B cell (primary cell): ENCODE measurements at places on chromosomes 1 and 21.

DNA sequence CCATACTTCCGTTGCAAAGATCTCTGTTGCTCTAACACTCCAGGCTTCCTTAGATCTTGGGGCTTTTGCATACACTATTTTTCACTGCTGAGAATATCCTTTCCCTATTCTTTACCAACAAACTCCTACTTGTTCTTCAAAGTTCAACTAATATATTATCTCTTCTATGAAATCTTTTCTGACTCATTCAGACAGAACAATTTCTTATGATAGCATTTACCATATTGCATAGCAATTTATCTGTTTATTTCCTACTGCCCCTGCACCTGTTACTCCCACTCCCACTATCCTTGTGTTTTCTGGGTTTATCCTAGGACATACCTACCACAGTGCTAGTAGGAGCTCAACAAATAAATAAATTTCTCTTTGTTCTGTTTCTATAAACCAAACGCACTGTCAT is 11.0 kb downstream of the GADD45A start:
- no peak for DNase-seq

GRCh38 chr1:245045087-245045881 is 109.5 kb upstream of the KIF26B start:
- no peak for DNase-seq

DNA sequence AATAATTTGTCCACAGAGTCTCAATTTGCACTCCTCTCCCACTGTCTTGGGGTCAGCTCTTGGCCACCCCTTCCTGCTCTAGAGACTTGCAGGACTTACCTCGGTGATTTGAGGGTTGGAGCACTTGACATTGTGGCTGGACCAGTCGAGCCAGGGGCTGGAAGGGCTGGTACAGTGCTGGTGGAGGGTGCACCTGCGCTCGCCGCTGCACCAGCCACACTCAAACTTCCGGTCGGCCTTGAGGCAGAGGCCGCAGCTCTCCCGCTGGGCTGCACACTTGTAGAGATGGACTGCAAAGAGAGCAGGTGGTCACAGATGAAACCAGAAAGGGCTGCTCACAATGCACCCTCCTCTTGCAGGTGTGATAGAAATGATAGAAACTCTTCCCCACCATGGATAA is 165.0 kb downstream of the PLXNA2 start:
- DNase-seq = no peak

DNA sequence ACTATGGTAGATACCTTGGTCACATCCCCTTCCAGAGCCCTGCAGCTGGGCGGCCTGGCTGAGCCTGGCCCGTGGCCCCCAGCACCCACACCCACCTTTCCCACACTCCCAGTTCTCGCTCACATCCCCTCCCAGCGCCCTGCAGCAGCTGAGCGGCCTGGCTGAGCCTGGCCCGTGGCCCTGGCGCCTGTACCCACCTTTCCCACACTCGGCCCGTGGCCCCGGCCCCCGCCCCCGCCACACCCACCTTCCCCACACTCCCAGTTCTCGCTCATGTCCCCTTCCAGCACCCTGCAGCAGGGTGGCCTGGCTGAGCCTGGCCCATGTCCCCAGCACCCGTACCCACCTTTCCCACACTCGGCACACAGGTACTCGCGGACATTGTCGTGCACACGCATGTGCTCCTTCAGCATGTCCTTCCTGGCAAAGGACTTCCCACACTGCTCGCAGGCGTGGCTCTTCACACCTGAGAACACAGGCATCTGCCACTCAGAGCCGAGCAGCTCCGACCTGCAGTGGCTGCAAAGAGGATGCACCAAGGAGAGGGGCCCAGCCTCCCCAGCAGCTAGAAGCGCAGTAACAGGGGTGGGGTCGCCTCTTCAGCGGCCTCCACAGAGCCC is 52.5 kb upstream of the RIPK4 start:
- no peak for DNase-seq

GRCh38 chr1:225778337-225778669 is 677 bp downstream of the SRP9 start:
- no peak for DNase-seq

DNA sequence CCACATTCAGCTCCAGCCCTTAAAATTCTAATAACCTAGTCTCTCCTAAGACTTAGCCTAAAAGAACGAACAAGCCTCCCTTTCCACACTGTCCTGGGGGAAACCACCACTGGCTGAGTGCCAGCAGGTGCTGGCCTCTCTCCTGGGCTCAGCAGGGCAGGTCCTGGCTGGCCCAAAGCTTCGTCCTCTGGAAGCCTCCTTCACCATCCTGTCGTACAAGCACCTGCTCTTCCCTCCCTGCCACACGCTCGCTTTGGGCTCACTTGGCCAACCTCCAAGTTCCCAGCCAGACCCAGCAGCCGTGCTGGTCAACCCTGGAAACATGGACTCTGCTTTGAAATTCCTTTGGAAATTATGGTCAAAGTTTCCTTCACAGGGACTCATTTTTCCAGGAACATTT is 58.2 kb upstream of the SLC25A33 start:
- no peak for DNase-seq

DNA sequence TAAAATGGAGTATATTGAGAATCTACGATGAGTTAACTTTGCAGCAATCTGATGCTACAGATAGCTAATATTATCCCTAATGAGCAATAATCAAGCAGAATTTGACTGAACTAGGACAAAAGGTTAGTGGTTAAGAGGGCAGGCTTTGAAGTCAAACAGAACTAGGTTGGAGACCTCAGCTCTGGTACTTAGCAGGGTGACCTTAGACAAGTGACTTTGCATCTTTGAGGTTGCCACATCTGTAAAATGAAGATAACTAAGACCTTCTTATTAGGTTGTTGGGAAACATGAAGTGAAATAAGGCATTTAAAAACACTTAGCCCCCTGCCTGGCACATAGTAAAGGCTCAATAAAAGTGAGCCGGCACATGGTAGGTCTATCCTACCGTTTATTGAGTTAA is 4.3 kb upstream of the FUCA1 start:
- DNase-seq = no peak

DNA sequence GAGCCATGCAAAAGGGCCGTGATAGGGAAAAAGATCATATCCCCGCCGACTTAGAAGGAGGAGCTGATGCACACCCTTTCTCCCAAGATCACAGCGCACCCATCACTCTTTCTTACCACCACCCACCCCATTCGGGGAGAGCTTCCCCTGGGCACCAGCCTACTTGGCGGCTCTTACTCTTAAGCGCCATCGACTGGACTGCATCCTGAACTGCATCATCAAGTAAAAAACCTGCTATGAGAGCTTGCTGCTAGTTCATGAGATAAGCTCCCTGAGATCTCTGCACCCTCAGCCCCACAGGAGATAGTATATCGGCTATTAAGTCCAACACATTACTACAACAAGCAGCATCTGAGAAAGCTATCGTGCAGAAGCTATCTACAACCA is 125.1 kb downstream of the BARHL2 start:
- no peak for DNase-seq

DNA sequence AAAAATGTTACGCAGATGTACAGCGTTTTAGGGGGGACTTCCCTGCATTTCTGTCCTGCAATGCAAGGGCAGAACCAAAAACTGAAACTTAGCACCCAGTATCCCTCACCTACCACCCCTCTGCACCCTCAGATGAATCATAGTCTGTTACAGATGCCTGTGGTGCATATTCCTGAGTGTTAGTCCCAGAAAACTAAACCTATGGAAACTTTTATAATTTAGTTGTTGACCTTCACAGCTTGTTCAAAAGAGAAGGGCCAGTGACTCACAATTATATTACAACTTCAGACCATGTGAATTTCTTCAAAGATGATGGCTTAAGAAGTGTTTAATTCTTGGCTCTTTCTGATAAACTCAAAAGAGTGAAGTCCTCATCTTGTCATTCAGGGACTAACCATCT is 5.8 kb downstream of the PTGER3 start:
- DNase-seq = no peak

DNA sequence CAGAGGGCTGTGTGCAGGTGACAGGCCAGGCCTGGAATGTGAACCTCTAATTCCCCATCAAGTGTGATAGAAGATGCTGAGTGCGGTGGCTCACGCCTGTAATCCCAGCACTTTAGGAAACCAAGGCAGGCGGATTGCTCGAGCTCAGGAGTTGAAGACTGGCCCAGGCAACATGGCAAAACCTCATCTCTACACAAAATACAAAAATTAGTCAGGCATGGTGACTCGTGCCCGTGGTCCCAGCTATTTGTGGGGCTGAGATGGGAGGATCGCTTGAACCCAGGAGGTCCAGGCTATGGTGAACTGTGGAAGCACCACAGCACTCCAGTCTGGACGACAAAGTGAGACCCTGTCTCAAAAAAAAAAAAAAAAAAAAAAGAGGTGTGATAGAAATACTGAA is 40.1 kb upstream of the PUM1 start:
- DNase-seq = no peak

GRCh38 chr1:84918726-84919336 is 25.8 kb upstream of the LPAR3 start:
- DNase-seq = no peak

- DNase-seq = peak; percentile 91
Observed at GRCh38 chr1:78004719-78005447, at the start of gene DNAJB4. Gene DNAJB4 (plus strand): TSS chr1:78004939. CDS start chr1:78005111, 172 bp downstream.

GRCh38 chr1:78304761-78305160 is 186.0 kb upstream of the PTGFR start:
- no peak for DNase-seq

- DNase-seq = peak; percentile 17
Observed at GRCh38 chr1:197399755-197400521, 131.9 kb downstream of the CRB1 start.

- DNase-seq = no peak
Observed at GRCh38 chr21:36186081-36186480, 29.5 kb downstream of the DOP1B start.

DNA sequence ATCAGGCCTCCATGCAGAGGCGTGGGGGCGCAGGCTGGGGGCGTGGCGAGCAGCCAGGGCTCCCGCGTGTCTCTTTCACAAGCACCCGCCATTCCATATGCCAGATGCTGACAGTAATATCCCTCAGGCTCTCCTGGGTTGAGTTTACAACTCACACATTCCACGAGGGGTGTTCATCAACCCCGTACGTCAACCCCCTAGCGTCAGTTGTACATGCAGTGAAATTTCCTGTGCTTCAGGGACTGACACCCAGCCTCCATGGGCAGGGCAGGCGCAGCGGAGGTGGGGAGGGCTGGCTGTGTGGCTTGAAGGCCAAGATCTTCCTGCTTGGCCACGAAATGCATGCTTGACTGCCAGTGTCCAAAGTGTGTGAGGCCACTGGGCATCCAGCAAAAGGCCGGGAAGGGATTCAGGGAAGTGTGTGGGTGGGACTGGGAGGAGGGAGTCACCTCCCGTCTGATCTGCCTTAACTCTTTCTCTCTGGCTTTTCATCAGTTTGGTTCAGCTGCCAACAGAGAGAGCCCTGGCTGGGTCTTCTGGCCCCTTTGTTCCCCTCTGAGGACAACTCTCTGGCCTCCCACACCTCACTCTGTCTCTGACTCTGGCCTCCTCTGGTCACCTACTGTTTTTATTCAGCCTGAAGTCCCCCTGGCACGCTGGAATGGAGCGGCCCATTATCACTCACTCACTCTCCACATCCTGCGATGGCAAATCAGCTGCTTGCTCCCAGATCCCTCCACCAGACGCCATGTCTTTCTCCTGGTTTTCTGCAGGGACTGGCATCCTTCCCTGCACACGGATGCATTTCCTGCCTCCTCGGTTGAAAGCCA is 33.8 kb downstream of the CLIC6 start:
- DNase-seq = no peak

GRCh38 chr1:44808938-44809917 is 905 bp downstream of the BTBD19 start:
- peak; percentile 75 for DNase-seq

GRCh38 chr21:41933313-41934079 is 20.3 kb downstream of the C2CD2 start:
- DNase-seq = no peak

- peak; percentile 76 for DNase-seq
Observed at GRCh38 chr21:34933609-34934335, 115.3 kb downstream of the RUNX1 start.

GRCh38 chr1:34164771-34165391 is at the start of gene CSMD2:
Gene CSMD2 (minus strand): TSS chr1:34165230. CDS start chr1:34165097, 133 bp downstream.
- DNase-seq = no peak

GRCh38 chr1:26358411-26359384 is 4.8 kb upstream of the CRYBG2 start:
- no peak for DNase-seq

DNA sequence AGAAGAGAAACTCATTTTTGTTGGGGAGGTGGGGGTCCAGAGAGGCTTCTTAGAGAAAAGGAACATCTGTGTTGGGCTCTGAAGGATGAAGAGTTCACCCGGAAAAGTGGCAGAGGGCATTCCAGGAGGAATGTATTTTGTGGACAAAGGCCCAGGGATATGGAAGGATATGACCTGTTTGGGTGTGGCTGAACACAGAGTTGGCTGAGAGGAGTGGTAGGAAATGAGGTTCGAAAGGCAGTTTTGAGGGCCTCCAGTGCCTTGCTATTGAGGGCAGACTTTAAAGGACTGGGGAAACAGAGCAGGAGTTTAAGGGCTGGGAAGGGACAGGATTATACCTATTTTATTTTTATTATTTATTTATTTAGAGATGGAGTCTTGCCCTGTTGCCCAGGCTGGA is 27.3 kb upstream of the WASF2 start:
- no peak for DNase-seq

- no peak for DNase-seq
Observed at GRCh38 chr1:170513138-170513537, 18.8 kb upstream of the GORAB start.

GRCh38 chr1:210246447-210246846 is 13.9 kb downstream of the SERTAD4 start:
- DNase-seq = peak; percentile 21

DNA sequence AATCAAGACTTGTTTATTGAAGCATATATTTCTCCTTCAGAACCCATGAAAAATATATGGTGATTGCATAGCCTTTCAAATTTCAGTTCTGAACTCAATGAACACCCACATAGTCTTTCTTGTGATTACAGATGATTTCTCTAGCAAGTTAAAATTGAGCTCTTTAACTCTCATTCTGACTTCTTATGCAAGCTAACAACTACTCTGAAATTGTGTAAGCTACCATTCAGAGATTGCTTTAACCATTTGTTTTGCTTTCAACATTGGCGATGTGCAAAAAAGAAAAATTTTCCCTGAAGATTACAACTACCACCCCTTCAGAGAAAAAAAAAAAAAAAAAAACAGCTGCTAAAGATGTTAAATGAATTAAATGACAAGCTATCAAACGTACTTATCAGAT is 193.9 kb downstream of the DAB1 start:
- no peak for DNase-seq

DNA sequence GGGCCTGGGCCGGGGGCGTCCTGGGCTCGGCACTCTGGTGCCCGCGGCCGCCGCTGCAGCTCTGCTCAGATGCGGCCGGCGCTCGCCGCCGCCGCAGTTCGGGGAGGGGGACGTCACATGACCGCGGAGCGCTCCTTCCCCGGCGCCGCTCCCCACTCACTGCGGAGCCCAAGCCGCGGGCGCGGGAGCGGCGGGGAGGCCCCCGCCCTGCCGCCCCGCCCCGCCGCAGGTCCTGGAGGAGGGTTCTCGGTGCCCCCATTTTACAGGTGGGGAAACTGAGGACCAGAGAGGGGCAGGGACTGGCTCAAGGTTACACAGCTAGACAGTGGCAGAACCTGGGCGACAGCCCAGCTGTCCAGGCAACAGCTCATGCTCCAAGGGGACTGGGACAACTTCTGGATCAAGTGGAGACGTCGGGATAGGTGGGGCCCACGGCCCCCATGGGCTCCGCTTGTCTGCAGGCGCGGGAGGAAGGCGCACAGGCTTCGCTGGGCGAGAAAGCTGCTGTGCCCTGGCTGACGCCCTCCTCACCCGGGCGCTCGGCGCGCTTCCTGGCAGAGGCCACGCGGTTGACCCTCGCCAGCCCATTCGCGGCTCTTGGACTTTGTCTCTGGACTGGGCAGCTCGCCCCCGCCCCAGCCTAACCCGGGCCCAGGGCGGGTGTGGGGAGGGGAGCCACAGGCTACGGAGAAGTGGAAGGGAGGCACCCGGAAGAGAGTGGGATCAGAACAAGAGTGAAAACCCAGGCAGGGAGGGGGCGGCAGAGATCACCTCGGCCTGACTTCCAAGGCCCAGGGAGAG is at the start of gene RAP1GAP:
Gene RAP1GAP, minus strand, starts transcription at position 100 of the 801 bp plus-strand sequence. CDS start 49,325 bp downstream, outside the sequence.
- peak; percentile 39 for DNase-seq
